Transverse colon (tissue), 4 donors: ENCODE measurements at places on chromosomes 5 and 9. TPM values are rescaled to one million over a fixed set of nuclear protein-coding genes. Genes with fewer than 3 reads are reported as not detected.

The ZNF462 gene
- 28.7 TPM for total RNA-seq

The ST8SIA4 gene
- 6.0 TPM for total RNA-seq

The TMEM232 gene
- total RNA-seq, result 13.1 TPM

The DBH gene
- not detected for total RNA-seq

The SPRY4 gene
- total RNA-seq, result 19.3 TPM

The SLC45A2 gene
- not detected for total RNA-seq

The NUTM2F gene
- not detected for total RNA-seq

The CKS2 gene
- not detected for total RNA-seq

The OBP2B gene
- total RNA-seq, result not detected

The HRH2 gene
- total RNA-seq, result 1.5 TPM

The GABRP gene
- total RNA-seq, result not detected
